ENCODE measurements at places on chromosomes 11 and 22. TPM values are rescaled to one million over a fixed set of nuclear protein-coding genes. Genes with fewer than 3 reads are reported as not detected.
A peak's percentile ranks its signal among the peaks of the same experiment; 100 is the strongest.

The DEAF1 gene
- 29.6 TPM for total RNA-seq

DNA sequence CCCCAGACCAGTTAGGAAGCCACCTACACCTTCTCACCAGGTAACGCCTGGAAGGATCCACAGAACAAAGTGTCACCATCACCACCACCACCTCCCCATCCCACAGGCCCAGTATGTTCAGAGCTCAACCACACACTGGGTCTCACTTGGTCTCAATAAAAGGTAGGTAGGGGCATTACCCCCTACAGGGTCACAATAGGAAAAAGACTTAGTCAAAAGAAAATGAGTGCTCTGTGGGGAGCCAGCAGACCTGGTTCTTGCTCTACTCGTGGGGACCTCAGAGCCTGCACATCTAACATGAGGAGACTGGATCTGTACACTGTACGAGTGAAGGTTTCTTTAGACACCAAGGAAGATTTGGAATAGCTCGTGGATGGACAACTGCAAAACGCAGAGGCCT, 49.3 kb downstream of the HIRA start:
- H3K27me3 ChIP-seq: no peaks in the 10 kb centered on the region
- no peak for DNase-seq
- H3K4me3 ChIP-seq: no peak overlapping the region
- no peak overlapping the region for H3K27ac ChIP-seq

DNA sequence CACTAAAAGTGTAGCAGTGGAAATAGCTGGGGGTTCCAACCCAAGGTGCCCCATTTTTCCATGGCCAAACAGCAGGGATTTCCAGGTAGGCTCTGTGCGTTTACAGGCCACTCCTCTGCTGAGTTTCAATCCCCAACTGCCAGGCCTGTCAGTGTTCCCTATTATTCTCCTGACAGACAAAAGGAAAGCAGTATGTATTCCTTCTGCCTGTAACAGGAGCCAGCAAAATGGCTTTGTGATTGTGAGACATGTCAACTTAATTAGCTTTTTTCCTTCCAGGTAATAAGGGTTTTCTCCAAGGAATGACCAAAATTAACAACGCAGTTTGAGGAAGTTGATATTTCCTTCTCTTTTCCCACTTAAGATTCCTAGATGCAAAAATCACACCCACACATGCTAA, 277.1 kb upstream of the MPPED2 start:
- no peak overlapping the region for H3K4me3 ChIP-seq
- H3K4me1 ChIP-seq: no peaks in the 10 kb centered on the region
- no peaks in the 10 kb centered on the region for H3K27me3 ChIP-seq
- H3K36me3 ChIP-seq: no peaks in the 10 kb centered on the region
- no peak for DNase-seq

The OR4A16 gene
- not detected for total RNA-seq

The SYT13 gene
- 0.14 TPM for total RNA-seq

GRCh38 chr11:31651208-31651607, 141.6 kb downstream of the ELP4 start:
- no peak for DNase-seq
- no peak overlapping the region for H3K27ac ChIP-seq
- no peaks in the 10 kb centered on the region for H3K27me3 ChIP-seq
- H3K4me3 ChIP-seq: no peak overlapping the region

GRCh38 chr11:41201156-41201555, 258.3 kb downstream of the LRRC4C start:
- no peaks in the 10 kb centered on the region for H3K27me3 ChIP-seq
- H3K4me3 ChIP-seq: no peak overlapping the region
- DNase-seq: peak; percentile 21
- no peaks in the 10 kb centered on the region for H3K4me1 ChIP-seq
- no peak overlapping the region for H3K27ac ChIP-seq

- no peaks in the 10 kb centered on the region for H3K27me3 ChIP-seq
- H3K27ac ChIP-seq: no peak overlapping the region
- peak; percentile 46 for DNase-seq
- no peaks in the 10 kb centered on the region for H3K4me1 ChIP-seq
These were observed 415.1 kb downstream of the ETS1 start for GRCh38 chr11:128172046-128172878.

GRCh38 chr11:101296896-101297295, 167.3 kb upstream of the PGR start:
- no peaks in the 10 kb centered on the region for H3K4me1 ChIP-seq
- H3K27me3 ChIP-seq: no peaks in the 10 kb centered on the region
- no peaks in the 10 kb centered on the region for H3K36me3 ChIP-seq
- H3K4me3 ChIP-seq: no peak overlapping the region
- no peak overlapping the region for H3K27ac ChIP-seq

DNA sequence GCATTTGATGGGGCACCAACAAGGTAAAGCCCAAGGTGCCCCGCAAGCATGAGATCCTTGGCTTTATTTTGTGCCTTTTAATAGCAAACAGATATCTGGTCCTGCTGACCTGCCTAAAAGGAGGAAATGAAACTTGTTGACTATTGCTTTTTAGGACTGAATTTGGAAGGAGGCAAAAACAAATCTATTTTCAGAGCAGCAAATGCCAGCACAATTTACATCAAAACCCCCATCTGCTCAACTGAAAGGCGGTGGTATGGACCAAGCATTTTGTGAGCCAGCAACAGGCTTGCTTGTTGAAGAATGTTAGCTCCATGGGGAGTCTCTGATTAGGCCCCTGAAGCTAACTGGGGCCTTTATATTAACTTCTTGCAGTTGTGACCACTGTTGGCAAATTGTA, 192.6 kb upstream of the E2F8 start:
- H3K4me3 ChIP-seq: no peak overlapping the region
- no peak for DNase-seq
- no peaks in the 10 kb centered on the region for H3K4me1 ChIP-seq
- H3K27me3 ChIP-seq: peaks cover 2% of the 10 kb centered on the region

DNA sequence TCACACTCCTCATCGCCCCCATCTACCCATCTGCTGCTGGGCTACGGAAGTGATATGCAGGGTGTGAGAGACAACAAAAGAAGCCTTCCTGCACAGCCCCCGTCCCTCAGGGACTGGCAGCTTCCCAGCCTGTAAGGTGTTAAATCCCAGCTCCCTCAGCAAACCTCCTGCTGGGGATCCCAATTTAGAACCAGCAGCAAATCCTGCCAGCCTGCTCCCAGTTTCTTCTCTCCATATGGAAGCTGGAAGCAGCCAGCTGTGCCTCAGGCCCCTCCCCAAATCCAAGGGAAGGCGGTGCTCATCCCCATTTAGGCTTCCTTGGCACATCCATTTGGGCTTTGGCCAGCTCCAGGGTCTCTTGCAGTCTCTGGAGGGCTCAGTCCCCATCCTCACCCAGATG, 47.5 kb downstream of the PAMR1 start:
- H3K27me3 ChIP-seq: peaks cover 22% of the 10 kb centered on the region
- H3K4me1 ChIP-seq: no peaks in the 10 kb centered on the region
- H3K4me3 ChIP-seq: no peak overlapping the region

GRCh38 chr11:113697756-113698407, 8.2 kb downstream of the TMPRSS5 start:
- H3K27me3 ChIP-seq: no peaks in the 10 kb centered on the region
- H3K27ac ChIP-seq: no peak overlapping the region
- no peaks in the 10 kb centered on the region for H3K4me1 ChIP-seq
- no peaks in the 10 kb centered on the region for H3K36me3 ChIP-seq

The ACCS gene
- 0.29 TPM for total RNA-seq

DNA sequence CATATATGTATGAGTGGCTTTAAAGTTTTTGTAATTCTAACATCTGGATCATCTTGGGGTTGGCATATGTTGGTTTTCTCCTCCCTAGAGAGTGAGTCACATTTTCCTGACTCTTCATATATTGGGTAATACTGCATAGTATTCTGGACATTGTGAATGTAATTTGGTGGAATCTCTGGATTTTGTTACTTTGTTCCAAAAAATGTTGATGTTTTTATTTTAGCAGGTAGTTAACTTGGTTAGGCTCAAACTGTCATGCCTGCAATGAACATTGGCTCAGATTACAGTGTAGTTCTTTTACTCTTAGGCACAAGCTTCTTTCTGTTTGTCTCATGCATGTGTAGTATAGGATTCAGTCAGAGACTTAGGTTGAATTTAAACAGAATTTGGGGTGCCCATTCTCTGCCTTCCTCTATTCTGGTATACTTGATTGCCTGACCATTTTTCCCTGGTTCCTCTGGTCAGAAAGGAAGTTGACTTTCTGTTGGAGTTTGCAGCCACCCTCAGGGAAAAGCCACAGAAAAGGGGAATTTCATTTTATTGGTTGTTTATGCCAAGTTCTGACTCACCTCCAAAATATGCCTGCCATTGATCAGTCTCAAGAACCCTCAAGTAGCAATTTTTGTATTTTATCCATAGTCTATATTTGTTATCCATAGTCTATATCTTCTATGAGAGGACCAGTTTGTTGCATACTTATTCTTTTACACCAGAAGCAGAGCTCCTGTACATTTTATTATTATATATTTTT, 151.7 kb downstream of the UVRAG start:
- H3K4me3 ChIP-seq: no peak overlapping the region
- no peak overlapping the region for H3K27ac ChIP-seq
- DNase-seq: no peak

GRCh38 chr11:76523147-76523546, 78.3 kb downstream of the EMSY start:
- peak; percentile 47 for DNase-seq
- no peak overlapping the region for H3K4me3 ChIP-seq
- H3K27ac ChIP-seq: no peak overlapping the region
- H3K4me1 ChIP-seq: peaks cover 51% of the 10 kb centered on the region

DNA sequence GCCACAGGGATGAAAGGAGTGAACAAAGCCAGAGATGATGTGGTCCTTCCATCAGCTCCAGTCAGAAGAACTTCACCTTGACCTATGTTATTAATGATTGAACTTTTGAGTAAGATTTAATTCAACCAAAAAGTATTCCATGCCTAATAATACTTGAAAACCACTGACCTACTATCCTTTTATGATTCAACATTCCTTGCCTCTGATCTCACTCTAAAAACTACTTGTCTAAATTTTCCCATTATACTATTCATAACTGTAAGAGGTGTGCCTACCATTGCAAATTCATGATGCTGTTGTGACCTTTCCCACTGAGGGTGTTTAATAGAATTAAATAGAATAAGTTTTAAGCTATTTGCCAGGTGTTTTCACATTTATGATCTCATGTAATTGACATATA, 164.7 kb upstream of the GUCY1A2 start:
- no peak overlapping the region for H3K4me3 ChIP-seq
- no peaks in the 10 kb centered on the region for H3K4me1 ChIP-seq
- DNase-seq: no peak

DNA sequence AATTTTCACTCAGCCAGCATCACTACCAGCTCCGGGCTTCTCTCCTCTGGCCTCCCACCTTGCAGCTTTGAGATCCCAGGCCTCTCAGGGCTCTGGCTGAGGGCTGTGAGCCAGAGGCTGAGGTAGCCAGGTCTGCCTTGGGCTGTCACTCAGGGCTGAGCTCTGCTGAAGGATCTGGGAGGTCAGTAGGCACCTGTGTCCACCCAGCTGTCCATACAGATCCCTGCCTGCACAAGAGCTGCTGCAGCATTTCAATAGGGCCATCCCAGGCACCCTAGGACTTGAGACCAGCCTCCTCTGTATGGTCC, 12.6 kb downstream of the KCNQ1OT1 start:
- H3K4me1 ChIP-seq: peaks cover 100% of the 10 kb centered on the region
- H3K27me3 ChIP-seq: no peaks in the 10 kb centered on the region
- peaks cover 59% of the 10 kb centered on the region for H3K36me3 ChIP-seq
- DNase-seq: no peak

The BAIAP2L2 gene
- 4.4 TPM for total RNA-seq

DNA sequence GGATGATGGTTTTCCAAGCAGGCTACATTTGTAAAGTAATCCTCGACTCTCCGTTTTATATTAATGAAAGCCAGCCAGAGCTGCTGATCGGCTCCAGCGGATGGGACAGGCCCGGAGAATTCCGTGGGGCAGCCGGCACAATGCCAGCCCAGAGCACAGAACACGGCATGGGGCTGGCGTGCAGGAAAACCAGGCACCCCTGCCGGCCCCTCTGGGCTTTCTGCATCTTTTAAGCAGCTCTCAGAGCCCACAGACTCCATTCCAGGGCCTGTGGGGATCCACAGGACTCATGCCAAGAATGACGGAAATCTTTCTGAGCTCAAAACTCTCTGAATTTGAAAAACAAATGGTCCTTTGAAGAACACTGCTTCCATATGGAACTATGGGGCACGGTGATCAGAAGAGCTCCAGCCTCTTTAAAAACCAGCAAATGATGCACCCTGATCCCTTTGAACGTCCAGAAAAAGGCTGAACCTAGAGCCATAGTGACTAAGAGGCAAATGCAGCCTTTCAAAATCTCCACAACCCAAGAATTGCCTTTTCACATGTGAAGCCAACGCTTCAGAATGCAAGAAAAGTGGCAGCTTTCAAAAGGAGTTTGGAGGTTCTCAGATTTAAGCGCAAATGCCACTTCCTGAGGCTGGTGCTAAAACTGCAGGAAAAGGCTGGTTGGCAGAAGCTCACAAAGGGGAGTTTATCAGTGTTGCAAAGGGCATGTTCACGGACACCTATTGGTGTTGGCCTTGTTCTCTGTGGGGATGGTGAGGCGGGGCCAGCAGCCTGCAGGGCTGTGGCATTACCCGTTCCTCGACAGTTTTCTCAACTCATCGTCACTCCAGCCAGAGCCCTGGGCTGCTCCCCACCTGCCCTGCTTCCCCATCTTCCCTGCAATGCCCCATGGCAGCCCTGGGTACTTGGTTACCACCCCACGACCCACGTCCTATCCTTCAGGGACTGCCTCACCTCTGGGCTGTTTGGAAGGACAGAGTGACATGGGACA, 212.5 kb downstream of the CTTN start:
- H3K4me1 ChIP-seq: peaks cover 40% of the 10 kb centered on the region
- no peak overlapping the region for H3K27ac ChIP-seq
- H3K4me3 ChIP-seq: no peak overlapping the region

DNA sequence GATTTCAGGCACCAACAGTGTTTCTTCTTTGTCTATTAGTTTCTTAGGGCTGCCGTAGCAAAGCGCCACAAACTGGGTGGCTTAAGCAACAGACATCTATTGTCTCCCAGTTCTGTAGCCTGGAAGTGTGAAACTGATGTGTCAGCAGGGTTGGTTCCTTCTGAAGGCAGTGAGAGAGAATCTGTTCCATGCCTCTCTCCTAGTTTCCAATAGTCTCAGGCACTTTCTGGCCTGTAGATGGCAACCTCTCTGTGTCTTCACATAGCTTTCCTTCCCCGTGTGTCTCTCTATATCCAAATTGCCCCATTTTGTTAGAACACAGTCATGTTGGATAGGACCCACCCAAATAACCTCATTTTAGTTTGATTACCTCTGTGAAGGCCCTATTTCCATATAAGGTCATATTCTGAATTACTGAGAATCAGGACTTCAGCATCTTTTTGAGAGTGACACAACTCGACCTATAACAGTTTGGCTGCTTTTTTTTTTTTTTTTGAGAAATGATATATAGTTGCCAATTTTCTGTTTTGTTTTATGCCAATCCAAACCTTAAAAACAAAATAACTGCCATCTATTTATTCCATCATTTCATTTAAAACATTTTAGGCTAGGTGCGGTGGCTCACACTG, 108.2 kb downstream of the SLC36A4 start:
- H3K4me3 ChIP-seq: no peak overlapping the region
- no peaks in the 10 kb centered on the region for H3K27me3 ChIP-seq
- H3K27ac ChIP-seq: no peak overlapping the region

- H3K4me1 ChIP-seq: peaks cover 20% of the 10 kb centered on the region
- H3K27ac ChIP-seq: no peak overlapping the region
- H3K36me3 ChIP-seq: no peaks in the 10 kb centered on the region
- no peaks in the 10 kb centered on the region for H3K27me3 ChIP-seq
These were observed 164.6 kb downstream of the ETS1 start for GRCh38 chr11:128422576-128423370.

The EP300 gene
- 14.9 TPM for total RNA-seq

The CYP2D6 gene
- 0.18 TPM for total RNA-seq

The DENND6B gene
- total RNA-seq: 0.84 TPM

The SLC1A2 gene
- total RNA-seq: 16.5 TPM
